Globus pallidus (tissue), 1 donor: ENCODE measurements at places on chromosomes 4 and X.

DNA sequence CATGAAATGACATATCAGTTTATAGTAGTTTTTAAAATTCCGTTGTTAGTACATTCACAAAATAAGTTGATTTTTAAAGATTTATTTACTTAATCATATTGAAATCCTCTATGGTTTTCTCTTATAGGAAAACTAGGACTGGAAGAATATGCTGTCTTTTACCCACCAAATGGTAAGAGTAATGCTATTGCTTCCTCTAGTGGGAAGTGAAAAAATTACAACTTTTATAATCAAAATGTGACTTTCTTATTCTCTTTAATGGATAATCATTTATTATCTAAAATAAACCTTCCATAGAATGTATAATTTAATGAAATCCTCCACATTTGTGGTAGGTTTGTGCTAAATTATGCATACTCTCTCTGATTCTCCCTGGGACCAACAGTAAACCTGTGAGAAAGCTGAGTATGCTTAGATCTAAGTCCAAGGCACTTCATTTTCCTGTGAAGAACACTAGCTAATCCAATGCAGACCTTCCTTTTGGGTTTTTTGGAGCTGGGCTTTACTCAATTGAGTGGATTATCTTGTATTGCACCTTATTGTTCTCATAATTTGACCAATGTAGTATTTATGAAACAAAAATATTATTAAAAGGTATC, 136.2 kb downstream of the TBC1D19 start:
- DNase-seq, result peak; percentile 17

DNA sequence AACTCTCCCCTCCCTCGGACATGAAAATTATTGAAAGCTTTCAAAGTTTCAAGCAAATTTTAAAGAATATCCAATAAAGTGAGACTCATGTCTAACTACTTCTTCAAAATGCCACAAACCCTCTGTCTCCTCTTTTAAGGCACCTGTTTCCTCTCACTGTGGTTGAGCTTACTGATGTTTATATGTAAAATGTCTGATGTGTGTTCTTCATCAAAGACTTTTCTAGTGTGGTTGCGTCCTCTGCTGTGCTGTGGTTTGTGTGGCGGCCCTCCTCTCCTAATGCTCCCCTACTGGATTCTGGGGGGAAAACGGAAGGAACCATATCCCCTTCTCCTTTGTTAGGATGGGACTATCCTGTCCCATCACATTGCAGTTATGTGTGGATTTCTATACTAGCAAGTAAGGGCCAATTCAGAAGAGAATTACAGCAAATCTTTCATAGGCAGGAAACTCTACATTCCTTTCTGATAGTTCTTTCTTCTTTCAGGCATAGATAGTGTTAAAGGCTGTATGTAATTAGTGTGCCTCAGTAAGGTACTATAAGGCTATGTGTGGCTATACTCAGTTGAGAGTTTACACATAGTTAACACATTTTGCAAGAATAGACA, 221.0 kb upstream of the GPRIN3 start:
- no peak for DNase-seq

DNA sequence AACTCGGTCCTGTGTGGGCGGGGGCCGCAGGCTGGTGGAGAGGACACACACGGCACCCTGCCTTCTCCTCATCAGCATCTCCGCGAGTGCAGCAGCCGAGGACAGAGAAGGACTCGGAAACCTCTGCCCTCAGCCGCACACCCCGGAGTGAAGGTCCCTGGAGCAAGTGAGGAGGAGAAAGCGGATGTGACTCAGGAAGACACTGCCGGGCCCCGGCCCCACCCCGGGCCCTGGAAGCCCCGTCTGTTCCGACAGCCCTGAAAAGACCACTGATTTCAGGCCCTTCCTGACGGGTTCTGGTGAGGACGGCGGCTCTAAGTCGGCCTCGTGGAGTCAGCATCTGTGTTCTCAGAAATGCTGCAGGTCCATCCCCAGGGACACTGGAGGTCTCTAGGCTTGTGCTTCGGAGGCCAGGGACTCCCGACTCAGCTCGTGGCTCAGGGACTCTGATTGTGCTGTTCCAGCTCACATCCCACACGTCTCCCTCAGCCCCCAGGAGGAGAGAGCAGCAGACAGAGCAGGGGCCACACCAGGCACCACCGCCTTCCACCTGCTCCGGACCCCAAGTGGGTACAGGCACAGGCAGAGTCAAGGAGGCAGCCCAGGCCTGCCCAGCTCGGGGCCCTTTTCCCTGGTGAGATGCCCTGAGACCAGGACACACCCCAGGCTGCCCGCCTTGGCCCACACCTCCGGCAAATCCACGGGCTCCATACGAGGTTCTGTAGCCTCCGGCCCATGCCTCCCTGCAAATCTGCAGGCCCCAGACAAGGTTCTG, 134.5 kb upstream of the NKX1-1 start:
- DNase-seq, result no peak

DNA sequence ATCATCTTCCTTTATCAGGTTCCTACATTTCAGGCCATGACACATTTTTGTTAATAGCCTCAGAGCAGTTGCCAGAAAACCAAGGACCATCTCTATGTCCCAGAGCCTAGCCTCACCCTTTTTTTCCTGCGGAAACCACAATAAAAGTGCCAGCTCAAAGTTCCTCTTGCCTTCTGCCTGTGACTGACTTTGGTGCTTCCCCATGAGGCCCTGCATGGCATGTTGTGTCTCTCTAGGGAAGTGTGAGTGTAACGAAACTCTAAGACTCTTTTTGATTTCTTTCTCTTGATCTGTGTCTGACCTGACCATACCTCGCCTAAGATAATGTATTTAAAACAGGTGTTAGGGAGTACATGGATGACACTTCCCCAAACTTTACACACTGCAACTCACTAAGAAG, 642.3 kb upstream of the BOD1L1 start:
- peak; percentile 62 for DNase-seq

GRCh38 chrX:111100191-111100590, 4.2 kb downstream of the PAK3 start:
- peak; percentile 16 for DNase-seq

- no peak for DNase-seq
These were observed 237.9 kb upstream of the EDA2R start for GRCh38 chrX:66876776-66877175.

DNA sequence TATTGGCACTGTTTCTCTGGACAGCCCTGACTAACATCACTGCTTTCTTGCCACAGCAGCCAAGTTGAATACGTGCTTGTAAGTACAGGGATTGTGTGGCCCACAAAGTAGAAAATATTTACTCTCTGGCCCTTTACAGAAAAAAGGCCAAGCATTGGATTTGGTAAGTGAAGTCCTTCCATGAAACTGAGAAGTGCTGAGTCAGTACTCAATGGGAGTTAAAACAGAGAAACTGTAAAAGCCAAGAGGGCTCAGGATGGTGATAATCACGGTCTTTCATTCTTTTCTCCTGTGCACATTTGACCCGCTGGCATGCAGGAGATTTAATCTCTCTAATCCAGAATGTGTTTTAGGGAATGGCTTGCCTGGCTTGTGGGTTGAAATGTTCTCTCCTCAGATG, 46.1 kb downstream of the TBL1X start:
- no peak for DNase-seq

DNA sequence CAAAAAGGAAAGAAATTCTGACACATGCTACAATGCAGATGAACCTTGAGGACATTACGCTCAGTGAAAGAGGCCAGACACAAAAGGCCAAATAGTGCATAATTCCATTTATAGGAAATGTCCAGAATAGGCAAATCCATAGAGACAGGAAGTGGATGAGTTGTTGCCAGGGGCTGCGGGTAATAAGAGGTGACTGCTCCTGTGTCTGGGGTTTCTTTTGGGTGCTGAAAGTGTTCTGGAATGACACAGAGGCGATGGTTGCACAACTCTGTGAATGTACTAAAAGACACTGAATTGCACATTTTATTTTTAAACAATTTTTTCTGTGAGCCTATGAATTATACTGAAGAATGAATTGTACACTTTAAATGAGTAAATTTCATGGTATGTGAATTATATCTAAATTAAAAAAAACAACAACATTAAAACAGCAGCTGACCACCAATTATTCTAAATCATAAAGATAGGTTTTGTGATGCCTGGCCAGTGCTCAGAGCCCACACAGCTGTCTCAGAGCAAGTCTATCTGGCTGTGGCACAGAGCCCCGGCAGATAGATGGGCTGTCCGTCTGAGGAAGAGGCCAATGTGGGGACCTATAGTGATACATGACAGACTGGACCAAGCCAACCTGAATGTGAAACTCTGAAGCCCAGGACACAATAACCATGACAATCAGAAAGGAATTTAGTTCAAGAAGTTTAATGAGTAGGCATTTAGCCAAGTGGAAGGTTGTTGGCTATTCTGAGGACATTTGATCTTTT, 23.5 kb upstream of the IRAK1 start:
- DNase-seq, result no peak

DNA sequence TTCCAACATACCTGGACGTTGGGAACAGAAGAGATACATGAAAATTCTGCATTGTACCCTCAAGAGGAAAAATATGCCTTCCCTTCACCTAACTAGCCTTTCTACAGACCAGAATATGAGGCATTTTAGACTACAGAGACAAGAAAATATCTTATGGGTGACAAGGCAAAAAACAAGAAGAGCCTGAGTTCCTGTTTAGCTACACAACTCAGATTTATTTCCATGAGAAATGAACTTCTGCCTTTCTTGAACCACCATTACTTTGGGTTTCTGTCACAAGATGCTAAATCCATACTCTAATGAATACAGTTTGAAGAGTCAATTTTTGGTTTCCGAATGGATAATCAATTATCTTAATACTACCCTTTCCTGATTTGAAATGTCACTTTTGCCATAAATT, 18.7 kb downstream of the RCHY1 start:
- DNase-seq, result no peak

DNA sequence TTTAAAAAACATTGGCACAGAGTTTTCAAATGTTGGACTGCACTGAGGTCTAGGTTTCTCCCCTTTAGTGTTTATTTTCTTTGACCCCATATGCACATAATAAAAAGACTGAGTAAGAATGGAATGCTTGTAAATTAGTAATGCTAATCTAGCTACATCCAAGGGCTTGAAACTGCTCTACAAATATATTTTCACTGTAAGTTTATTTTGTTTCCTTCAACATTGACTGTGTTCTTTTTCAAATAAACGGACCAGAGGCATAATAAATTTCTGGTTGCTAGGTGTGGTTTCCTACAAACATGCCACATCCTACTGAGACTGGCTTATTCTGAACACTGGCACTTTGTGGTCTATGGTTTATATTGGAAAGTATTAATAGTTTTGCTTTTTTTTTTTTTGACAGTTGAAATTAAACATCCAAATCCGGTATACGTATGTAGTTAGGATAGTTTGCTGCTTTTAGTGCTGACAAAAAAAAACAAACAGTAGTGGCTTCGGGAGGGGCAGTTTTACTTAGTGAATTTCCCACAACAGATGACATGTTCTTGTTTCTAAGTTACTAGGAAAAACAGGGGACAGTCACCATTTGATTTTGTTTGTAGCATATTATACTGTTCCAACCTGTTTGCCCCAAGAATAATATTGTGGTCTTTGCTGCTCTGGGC, 13.2 kb downstream of the CA5B start:
- DNase-seq, result no peak

DNA sequence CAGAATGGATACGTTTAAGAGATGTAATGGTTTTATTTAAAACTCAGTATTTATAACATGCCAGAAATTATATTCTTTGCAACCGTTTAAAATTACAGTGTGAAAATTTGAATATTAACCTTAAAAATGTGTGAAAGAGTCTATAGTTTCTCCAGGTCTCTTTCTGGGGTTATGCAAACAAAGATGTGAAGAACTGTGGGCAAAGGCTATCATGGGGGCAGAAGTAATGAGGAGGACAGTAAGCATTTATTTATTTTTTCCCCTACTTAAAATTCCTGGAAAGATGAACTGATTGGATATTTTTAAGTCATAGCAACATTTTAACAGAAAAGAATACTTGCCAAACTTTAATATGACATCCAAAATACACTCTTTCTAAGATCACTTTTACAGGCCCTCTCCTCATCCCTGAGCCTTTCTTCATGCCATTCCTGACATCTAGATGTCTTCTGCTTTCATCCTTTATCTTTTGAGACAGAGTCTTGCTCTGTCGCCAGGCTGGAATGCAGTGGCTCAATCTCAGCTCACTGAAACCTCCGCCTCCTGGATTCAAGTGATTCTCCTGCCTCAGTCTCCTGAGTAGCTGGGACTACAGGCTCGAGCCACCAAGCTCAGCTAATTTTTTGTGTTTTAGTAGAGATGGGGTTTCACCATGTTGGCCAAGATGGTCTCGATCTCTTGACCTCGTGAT, 46.1 kb downstream of the TMEM131L start:
- no peak for DNase-seq

DNA sequence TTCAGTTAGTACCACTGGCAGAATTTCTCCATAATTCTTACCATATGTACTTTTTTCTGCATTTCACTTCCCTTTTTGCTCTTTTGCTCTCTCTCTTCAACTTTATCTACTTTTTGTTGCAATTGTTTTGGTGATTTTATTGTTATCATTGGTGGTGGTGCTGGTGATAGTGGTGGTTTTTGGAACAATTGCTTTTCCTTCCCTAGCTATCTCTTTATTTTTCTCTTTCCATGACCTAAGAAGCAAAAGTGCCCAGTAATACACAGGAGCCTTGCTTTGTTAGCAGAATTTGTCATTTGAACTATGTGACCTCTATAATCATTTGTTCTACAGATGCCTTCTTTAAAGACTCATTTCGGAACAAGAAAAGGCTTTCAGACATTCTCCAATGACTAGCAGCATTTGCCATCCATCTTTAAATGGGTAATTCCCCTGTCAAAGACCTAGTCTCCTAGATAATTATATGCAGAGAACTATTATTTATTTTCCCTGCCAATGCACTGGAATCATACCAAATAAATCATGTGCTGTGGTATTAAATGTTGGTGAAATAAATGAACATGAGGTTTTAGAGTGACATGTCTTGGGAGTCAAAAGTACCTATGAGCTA, 154.5 kb downstream of the GASK1B start:
- DNase-seq, result no peak

- DNase-seq, result no peak
These were observed 38.6 kb downstream of the SORBS2 start for GRCh38 chr4:185773419-185773818.

- no peak for DNase-seq
These were observed 9.0 kb upstream of the SLC26A1 start for GRCh38 chr4:1002131-1002630.

DNA sequence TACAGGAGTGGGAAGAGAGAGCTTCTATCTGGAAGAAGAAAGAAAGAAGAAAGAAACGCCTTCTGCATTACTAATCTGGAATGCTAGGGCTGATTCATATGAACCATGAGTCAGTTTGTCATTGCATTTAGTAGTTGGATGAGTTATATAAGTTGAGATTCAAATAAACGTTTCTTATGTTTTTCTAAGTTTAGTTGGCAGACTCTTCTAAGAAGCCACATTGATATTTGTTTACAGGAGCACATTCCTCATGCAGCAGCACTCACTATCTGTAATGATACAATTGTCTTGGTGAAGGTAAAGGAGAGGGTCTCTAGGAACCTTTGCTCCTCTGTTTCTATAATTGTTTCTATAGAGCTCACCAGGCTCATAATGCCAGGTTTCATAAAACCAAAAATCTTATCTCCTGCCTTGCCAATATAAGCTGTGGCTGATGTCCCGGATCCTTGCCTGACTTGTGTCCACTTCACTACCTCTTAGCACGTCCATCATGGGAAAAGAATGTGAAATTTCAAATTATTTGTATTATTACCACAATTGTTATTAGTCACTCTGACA, 39.5 kb downstream of the HOPX start:
- DNase-seq, result no peak

GRCh38 chr4:62670514-62670913, 1470.4 kb downstream of the ADGRL3 start:
- no peak for DNase-seq
